ENCODE measurements at places on chromosomes 3 and 15.
A peak's percentile ranks its signal among the peaks of the same experiment; 100 is the strongest.

DNA sequence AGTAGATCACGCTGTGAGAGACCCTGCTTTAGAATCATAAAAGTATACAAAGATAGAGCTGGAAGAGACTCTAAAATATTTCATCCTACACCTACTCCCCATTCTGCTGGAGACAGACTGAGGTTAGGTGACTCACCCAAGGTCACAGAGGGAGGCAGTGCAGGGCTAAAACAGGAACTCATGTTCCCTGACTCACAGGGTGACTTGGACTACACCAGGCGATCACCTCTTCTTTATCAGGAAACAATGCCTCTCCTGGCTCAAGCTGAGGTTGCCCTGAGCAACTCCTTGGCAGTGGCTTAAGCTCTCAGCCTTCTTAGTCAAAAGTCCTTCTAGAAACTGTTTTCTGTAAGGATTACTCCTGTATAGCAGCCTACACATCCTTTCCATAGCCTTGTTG is 26.4 kb upstream of the TNFAIP8L3 start:
- DNase-seq, result no peak

- DNase-seq, result no peak
Observed at GRCh38 chr3:159776779-159777178, 211.9 kb upstream of the IL12A start.

GRCh38 chr15:63136742-63137141 is 15.1 kb downstream of the LACTB start:
- DNase-seq, result no peak

DNA sequence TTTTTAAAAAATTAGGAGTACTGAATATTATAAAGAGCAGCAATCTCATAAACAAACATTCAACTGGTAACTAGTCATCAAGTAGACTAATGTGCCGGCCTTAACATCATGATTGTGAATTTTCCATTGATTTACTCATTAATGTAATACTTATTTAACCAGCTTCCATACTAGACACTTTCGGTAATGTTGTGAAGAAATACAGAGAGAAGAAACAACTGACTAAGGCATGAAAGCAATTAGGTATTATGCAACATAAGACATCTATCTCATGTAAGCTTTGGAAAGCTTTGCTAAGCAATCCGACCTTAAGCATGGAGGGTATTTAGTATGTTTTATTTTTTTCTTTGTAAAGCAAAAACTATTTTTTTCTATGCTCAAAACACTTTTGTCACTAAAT is 108.0 kb downstream of the IL1RAP start:
- DNase-seq, result no peak

DNA sequence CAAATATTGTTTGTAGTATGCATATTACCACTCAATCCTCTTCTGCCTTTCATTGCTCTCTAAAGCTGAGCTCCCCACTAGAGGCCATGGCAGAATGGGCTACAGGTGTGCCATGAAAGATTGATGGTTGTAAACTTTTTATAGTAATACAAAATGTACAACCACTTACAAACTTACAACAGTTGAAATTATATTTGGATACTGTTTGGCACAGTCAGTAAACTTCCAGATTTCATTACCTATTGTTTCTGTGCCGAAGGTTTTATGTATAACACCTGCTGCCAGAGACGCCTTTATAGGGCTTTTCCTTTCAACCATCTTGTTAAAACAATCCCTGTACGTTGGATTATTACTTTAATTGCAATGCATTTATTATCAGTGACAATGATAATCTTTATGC is 7.0 kb downstream of the ROPN1 start:
- DNase-seq, result no peak

- no peak for DNase-seq
Observed at GRCh38 chr15:70768257-70768883, 5.0 kb upstream of the UACA start.

DNA sequence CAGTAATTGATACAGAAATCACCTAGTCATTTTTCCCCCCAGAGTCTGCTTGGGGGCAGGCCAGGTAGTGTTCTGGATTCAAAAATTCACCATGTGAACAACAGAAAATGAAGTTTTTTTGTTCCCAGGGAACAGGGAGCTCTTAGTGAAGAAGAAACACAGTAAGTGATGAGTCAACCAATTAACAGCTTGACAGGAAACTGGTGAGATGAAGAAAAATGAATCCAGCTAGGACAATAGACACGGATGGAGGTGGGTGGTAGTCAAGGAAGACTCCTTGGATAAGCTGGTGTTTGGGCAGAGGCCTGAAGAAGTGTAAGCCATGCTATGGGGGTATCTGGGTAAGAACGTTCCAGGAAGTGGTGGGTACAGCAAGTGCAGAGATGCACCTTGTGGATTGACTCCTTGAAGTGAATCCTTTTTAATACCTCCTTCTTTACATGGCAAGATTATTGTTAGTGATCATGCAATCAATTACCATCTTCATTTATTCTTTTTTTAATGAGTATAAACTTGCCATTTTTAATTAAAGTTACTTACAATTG is 339.9 kb upstream of the RGMA start:
- DNase-seq, result no peak

GRCh38 chr3:182704926-182705325 is 88.4 kb upstream of the ATP11B start:
- no peak for DNase-seq

GRCh38 chr3:186930143-186930640 is at the start of gene ST6GAL1:
Gene ST6GAL1 (plus strand): TSS chr3:186930526. CDS start chr3:187042704, 112,178 bp downstream.
- DNase-seq, result peak; percentile 54

- no peak for DNase-seq
Observed at GRCh38 chr3:178397836-178398235, 138.4 kb upstream of the KCNMB2 start.

DNA sequence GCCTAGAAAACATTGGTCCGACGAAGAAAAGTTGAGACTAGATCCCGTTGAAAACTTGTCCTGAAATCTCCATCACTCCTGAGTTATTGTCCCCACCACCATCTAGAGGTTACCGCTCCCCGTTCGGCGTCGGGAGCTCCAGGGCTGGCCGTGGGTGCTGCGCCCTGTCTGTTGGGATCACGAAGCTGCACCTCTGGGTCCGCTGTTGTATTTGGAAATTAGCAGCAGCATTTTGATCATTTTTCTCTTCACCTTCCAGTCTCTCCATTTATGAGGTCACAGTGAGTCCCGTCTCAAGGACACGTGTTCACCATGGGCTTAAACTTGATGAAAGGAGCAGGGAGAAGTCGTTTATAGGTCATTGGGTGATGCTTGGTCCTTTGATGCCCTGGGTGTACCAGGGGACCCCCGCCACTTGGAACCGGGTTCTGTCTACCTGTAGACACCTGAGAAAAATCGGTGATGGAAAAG is 565 bp downstream of the MANF start:
- no peak for DNase-seq

DNA sequence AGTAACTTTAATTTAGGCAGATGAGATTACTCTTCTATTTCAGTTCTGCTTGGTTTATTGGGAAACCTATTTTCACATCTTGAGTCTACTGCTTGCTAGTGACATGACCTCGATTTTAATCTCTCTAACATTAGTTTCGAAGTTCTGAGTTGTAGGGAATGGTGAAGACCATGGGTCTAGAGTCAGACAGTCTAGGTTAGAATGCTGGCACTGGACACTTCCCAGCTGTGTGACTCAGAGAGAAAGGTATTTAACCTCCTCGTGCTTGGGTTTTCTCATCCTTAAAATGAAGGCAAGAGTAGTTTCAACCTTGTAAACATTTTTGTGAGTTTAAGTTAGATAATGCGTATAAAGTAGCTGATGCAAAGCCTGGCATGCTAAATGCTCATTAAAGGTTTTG is 422.1 kb downstream of the GRM7 start:
- DNase-seq, result no peak
